Stimulated activated CD8-positive, alpha-beta memory T cell treated with anti-CD3 and anti-CD28 coated beads, Interleukin-4, amount 100 ng/mL, for 1 hour (primary cell): ENCODE measurements at places on chromosomes 6 and 20.

- DNase-seq = no peak
Observed at GRCh38 chr6:105553171-105553570, 150.3 kb upstream of the PREP start.

DNA sequence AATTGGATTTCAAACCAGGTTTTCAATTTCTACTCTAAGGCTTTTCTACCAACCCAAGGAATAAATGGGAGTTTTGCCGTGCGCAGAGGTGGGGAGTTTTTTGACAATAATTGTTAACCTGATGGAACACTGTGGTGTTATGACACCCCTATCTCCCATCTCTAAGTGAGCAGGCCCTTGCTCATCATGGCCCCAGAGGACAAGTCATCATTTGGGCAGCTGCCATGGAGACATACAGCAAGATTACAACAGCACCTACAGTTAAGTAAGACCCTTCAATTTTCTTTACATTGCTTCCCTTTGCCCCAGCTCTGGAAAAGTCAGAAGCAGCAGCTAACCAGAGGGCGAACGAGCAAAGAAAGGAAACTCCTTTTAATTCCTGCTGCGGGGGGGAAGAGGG is 54.3 kb downstream of the ADGRF5 start:
- no peak for DNase-seq

DNA sequence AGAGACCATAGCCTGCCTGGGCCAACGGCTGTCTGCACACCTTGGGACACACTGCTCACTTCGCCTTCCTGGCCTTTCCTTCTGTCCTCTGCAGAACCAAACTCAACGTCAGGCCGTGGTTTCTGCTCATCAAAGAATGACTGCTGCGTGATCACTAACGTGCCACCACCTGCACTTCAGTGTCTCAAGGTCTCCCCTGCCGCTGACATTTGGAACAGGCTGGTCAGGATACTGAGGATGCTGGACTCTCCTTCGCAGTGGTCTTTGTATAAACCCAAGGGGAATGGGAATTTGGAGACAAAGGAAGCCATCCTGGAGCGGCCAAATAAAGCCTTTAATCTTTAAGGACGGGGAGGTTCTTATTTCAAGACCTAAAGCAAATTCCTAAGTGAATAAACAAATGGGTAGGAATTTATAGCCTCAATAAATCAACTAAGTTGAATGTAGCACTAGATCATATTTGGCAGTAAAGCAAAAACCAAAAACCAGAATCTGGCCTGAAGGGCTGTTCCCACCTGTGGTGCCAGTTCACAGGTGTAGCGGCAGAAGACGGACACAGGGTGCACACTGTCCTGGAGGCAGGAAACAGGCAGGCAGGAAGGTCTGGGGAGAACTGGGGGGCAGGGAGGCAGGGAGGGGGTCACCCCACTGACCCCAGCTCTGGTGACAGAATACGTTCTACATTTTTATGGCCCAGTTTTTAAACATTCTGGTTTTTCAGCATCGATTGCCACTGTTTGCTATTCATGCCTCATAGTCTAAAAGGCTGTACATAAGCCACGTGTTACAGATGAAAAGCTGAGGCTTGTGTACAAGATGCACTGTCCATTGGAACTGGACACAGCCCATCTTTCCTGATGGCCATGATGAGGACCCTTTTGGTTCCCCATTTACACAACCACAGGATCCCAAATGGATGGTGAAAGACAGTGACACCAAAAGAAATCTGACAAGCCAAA is 36.6 kb downstream of the ABHD12 start:
- no peak for DNase-seq

- no peak for DNase-seq
Observed at GRCh38 chr6:5116243-5116991, 31.3 kb downstream of the PPP1R3G start.

- DNase-seq = no peak
Observed at GRCh38 chr6:5438922-5439584, 177.7 kb downstream of the FARS2 start.

DNA sequence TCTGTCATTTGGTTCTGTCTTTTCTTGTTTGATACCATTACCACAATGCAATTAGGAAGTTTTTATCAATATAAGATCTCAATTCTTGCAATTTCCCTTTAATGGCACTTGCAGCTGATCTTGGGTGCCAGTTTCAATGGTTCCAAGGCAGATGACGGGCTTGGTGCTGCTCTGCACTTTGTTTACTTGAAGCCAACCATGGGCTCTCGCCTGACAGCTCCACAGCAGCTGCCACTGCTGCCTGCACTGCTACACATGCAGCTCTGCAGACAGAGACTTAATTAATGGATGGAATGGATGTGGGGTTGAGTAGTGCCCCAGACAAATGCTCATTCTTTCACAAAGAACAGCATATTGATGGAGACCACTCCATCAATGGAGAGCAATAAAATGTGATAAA is 1024.3 kb upstream of the EPHA7 start:
- DNase-seq = no peak

- no peak for DNase-seq
Observed at GRCh38 chr6:34130862-34131261, 15.0 kb downstream of the GRM4 start.

DNA sequence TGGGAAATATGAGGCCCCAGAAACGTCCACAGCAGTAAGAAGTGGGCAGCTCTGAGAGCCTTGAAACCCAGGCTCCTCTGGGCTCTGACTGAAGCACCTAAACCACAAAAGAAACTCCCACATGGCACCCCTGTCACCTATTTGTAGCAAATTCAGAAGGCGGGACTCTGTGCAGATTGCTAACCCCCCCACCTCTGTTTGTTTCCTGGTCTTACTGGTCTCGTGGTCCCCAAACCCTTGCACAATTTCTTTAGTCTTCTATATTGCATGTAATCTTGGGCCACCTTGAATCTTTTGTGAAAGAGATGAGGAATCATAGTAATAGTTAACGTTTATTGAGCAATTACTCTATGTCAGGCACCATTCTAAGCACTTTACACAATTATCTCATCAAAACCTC is 154.3 kb downstream of the PREX1 start:
- DNase-seq = no peak

DNA sequence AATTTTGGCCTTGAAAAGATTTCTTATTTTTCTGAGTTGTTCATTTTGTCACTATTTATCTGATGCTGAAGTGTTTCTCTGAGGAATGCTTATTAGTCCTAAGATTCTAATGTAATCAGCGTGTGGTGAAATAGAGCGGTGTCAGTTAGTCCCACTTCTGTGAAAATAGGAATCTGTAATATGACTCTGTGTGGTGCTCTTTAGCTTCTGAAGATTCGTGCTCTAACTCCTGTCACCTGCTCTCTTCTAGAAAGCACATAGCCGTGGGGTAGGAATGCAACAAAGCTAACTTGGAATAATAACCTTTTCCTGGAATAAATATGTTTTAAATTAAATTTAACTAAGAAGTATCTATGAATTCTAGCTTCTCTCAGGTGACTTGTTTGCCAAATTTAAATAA is 90.4 kb downstream of the BCKDHB start:
- no peak for DNase-seq

DNA sequence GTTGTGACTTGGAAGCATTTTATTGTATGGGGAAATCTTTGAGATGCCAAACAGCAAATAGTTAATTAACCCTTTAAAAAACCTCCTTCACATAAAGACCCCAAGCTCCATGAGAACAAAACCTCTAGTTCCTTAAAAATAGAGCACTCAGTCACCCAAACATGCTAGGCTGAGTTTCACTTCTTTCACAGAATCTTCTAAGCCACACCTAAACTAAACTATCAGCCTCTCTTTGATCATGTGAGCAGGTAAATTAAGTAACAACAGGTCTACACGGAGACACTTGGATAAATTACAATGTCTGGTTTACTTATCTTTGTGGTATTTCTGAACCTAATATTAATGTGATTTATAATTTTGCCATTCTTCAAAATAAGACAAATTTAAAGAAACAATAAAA is 205.2 kb upstream of the MARCKS start:
- no peak for DNase-seq

DNA sequence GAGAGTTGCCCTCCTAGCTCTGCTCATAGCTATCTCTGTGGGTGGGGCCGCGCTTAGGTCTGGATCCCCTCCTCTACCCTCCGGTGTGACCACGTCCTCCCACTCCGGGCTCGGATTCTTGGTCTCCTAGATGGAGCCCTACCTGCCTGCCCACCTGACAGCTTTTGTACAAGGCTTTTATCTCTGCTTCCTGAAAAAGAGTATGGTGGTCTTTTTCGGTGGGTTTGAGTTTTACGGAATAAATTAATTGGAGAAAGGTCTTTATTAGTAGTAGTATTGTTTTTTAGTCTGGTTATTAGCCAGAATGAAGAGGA is 773 bp downstream of the SMAP1 start:
- DNase-seq = no peak

- DNase-seq = no peak
Observed at GRCh38 chr6:5514353-5514752, 253.0 kb downstream of the FARS2 start.

- DNase-seq = no peak
Observed at GRCh38 chr20:14599613-14600012, 262.2 kb upstream of the FLRT3 start.

GRCh38 chr6:39964094-39964493 is 29.8 kb upstream of the MOCS1 start:
- DNase-seq = no peak

DNA sequence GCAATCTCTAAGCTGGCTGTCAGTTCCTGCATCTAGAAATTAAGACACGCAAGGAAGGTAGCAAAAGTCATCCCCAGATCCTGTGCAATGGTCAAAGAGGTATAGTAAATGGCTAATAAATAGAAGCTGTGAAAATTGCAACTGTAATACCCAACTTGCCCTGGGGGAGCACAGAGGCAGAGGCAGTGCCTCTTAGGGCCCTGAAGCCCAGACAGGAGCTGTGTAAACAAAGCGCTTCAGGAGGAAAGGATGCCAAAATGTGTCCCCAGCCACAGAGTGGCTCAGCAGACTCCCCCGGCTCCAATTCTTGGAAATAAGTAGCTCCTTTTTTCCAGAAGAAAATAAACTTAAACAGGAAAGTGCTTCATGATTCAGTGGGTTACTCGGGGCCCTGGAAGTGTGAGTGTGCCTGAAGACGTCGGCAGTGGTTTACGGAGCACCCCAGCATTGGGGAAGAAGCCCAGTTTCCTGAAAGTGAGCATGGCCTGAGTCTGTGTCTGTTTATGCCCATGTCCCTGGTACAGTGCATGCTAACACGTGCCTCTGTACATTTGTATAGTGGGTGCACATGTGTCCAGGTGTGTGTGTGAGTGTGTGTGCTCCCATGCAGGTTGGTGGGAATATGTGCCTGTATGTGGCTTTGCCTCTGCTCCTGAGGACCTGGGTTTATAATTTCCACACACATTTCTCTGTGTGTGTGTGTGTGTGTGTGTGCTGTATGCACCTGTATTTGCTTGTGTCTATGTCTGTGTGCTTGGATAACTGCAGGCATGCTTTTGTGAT is 246.7 kb downstream of the MAFB start:
- no peak for DNase-seq

DNA sequence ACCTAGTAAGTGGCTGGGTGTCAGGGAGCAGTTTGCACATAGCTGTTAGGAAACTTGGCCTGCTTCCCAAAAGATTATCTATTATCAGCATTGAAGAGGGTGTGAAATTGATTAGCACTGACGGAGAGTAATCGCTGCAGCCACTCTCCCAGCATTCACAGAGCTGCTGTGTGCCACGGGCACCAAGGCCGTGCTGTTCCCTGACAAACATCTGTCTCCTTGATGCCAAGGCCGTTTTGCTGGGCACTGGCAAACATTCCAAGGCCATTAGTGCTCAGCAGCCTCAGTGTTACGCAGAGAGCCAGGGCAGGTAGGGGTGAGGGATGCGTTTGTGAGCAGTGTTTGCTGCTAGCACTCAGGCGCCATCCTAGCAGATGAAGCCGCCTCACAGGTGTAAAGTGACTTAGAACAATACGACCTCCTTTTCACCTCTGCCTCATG is 57.7 kb upstream of the VSTM2L start:
- no peak for DNase-seq

GRCh38 chr20:6671829-6672228 is 95.7 kb upstream of the BMP2 start:
- DNase-seq = no peak

- DNase-seq = no peak
Observed at GRCh38 chr6:36600564-36601146, 6.5 kb downstream of the SRSF3 start.

GRCh38 chr6:139996253-139996834 is 621.9 kb upstream of the CITED2 start:
- DNase-seq = no peak

DNA sequence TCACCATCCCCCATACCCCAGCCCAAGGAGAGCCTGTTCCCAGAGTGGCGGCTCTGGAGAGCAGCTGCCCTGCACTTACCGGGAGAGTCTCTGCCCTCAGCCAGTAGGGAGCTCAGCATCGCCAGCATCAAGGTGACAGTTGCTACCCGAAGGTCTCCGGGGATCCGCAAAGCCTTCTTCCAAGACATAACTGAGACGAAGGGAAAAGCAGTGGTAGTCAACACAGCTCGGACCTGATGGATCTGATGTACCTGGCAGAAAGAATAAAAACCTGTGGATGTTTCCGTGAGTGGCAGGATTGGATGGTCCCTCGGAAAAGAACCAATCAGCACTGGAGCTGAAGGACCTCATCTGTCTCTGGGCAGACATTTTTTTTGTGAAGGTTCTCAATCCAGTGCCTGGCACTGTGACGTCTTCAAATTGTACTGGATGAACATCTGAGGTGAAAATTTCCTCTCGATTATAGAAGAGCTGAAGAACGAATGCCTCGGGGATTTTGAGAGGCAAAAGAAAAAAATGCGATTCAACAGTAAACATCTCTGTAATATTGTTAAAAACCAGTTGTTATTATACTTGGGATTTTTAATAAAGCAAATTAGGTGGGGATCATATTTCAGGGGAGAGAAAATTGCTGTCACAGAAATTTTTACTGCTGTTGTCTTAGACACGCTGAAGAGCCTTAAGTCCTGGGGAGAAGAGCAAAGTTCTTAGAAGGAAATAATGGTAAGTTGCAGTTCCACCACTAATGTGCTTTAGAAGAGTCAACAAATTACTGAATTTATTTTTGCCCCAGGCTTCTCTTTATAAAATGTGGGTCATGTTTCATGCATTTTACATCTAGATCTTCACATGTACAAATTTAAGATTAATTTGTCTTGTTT is at the start of gene HLA-DQB1:
HLA-DQB1 (minus strand) TSS at position 238 of the 881 bp plus-strand sequence; CDS start at position 188, 50 bp downstream.
- DNase-seq = no peak

DNA sequence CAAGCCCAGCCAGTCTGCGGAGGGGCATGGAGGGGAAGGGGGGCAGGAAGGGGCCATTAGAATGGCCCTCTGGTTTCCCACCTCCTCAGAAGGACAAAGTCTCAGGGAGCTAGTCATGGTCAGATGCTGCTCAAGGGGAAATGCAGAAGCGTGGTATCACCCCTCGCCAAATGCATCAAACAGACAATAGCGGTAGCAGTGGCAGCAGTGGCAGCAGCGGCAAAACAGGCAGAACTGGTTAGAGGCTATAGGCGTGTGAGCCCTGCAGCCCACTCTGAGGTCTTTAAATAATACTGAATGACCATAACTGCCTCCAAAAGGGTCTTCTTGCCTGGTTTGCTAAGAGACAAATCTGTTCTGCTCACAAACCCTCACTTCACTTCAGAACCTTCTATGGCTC is 186.7 kb downstream of the TFAP2C start:
- no peak for DNase-seq

- no peak for DNase-seq
Observed at GRCh38 chr6:6703699-6704098, 115.2 kb downstream of the LY86 start.
